ENCODE measurements at places on chromosomes 2 and 18. TPM values are rescaled to one million over a fixed set of nuclear protein-coding genes. Genes with fewer than 3 reads are reported as not detected.

GRCh38 chr2:207117668-207118067 lies 48.1 kb downstream of the KLF7 start:
- DNase-seq: no peak

- DNase-seq: no peak
These were observed 61.4 kb downstream of the MTCL1 start for GRCh38 chr18:8766559-8767293.

- no peak for DNase-seq
These were observed 120.8 kb upstream of the SULT1C3 start for GRCh38 chr2:108118996-108119395.

DNA sequence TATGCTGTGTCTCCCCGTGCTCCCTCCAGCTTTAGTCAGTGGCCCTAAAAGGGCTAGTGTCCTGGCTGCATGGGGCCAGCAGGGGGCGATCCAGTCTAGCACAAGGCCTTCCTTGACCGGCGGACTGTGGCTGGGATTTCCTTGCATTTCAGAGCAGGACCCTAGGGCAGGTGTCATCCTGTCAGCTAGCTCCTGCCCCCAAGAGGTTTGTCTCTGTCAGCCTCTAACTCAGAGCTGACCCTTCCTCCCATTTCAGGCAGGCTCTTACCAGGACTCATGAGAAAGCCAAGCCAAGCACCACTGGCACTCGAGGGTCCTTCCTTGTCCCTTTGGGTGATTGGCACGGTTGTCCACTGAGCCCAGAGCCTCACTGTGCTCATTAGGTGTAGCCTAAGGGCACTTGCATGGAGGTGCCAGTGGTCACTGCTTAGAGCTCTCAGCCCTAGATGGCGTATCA lies 140.3 kb downstream of the RPIA start:
- peak; percentile 58 for DNase-seq

GRCh38 chr2:238929242-238930081 lies 81.6 kb downstream of the TWIST2 start:
- no peak for DNase-seq

Gene IL36B
- polyA plus RNA-seq: not detected

Gene SNTG2
- not detected for polyA plus RNA-seq

GRCh38 chr18:23238651-23239349 lies 103.5 kb downstream of the CABLES1 start:
- DNase-seq: no peak

DNA sequence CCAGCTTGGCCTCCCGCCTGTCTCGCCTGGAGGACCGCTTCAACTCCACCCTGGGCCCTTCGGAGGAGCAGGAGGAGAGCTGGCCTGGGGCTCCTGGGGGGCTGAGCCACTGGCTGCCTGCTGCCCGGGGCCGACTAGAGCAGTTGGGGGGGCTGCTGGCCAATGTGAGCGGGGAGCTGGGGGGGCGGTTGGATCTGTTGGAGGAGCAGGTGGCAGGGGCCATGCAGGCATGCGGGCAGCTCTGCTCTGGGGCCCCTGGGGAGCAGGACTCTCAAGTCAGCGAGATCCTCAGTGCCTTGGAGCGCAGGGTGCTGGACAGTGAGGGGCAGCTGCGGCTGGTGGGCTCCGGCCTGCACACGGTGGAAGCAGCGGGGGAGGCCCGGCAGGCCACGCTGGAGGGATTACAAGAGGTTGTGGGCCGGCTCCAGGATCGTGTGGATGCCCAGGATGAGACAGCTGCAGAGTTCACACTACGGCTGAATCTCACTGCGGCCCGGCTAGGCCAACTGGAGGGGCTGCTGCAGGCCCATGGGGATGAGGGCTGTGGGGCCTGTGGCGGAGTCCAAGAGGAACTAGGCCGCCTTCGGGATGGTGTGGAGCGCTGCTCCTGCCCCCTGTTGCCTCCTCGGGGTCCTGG lies 3.7 kb upstream of the KHK start:
- DNase-seq: no peak

GRCh38 chr2:126802774-126803433 lies 95.8 kb upstream of the TEX51 start:
- DNase-seq: no peak

DNA sequence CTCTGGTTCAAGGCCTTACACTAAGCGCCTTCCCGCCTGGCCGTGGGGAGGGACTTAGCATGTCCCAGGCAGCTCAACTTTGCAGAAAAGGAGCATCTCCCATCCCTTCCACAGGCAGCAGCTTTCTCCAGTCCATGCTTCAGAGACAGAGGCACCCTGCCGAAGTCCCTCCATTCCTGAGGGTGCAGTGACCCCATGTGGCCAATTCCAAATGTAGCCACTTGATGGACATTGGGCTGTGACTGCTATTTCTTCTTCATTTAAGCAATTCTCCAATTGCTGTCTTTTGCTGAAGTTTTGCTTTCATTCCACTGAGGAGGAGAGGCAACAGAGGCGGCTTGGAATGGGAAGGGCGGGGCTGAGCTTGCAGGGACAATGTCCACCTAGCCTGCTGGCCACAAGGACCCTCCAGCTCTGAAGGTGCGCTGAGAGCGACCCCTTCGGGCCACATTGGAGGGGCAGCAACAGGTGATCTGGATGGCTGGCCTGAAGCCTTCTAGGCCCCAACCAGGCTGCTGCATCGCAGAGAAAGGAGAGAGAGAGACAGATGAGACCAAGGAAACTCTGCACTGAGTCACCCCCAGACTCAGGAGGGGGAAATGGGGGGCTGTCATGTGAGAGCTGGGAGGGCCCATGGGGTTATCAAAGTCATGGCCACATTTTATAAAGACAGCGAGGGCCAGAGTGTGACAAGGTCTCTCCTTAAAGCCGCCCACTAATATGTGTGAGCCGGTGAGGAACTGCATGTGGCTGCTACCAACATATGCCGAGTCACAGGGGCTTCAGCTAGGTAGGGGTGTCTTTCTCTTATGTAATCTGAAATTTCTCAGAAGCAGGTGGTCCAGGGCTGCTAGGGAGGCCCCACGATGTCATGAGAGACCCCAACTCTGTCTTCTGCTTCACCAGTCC lies 61.3 kb downstream of the LONRF2 start:
- no peak for DNase-seq

- DNase-seq: no peak
These were observed 597.1 kb downstream of the ARHGAP15 start for GRCh38 chr2:143726151-143726845.

Gene SP140
- polyA plus RNA-seq: 32.6 TPM

GRCh38 chr18:56638232-56639103 lies at the start of gene TXNL1:
TSS of gene TXNL1 (minus strand) at chr18:56638592. CDS start at chr18:56638440, 152 bp downstream.
- peak; percentile 98 for DNase-seq

GRCh38 chr2:205868053-205868452 lies 185.8 kb downstream of the NRP2 start:
- DNase-seq: no peak

- DNase-seq: no peak
These were observed 77.7 kb downstream of the GULP1 start for GRCh38 chr2:188369365-188369764.

- DNase-seq: peak; percentile 45
These were observed 1.1 kb downstream of the TMEM169 start for GRCh38 chr2:216082805-216083204.

Gene PGAP1
- polyA plus RNA-seq: 2.2 TPM

DNA sequence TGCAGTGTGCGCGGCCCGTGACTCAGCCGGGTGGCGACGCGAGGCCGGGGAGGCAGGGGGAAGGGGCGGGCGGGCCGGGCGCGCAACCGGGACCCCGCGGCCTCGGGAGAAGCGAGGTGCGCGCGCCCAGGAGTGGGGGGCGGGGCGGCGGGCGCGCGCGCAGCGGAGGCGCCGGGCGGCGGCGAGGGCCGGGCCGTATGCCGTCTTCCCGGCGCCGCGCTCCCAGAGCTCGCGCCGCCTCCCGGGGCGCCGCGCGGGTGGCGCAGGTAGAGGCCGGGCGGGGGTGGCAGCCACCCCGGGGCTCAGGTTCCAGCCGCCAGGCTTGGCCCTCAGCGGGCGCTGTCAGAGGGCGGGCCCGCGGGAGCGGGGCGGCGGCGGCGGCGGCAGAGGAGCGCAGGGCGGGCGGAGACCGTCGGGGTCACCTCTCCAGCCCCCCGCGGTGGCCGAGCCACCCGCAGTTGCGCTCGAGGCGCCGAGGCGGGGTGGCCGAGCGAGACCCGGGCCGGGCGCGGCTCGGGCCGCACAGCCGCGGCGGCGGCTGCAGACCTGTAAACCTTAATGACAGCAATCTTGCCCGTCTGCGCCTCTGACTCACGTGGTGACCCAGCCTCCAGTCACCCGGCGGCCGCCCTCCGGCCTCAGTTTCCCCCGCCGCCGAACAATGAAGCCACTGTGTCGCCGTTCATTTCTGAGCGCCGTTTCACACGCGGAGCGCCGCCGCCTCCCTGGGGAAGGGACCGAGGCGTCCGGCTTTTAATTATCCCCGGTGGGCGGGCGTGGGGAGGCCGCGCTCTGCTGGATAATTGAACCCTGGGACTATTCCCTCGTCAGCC lies 25.3 kb upstream of the SMAD7 start:
- DNase-seq: peak; percentile 30

Gene ATP8B1
- polyA plus RNA-seq: 0.20 TPM

GRCh38 chr2:204576362-204576979 lies 31.2 kb downstream of the PARD3B start:
- no peak for DNase-seq

Gene DGKD
- 11.3 TPM for polyA plus RNA-seq

GRCh38 chr2:228728961-228729360 lies 542.1 kb downstream of the PID1 start:
- no peak for DNase-seq

DNA sequence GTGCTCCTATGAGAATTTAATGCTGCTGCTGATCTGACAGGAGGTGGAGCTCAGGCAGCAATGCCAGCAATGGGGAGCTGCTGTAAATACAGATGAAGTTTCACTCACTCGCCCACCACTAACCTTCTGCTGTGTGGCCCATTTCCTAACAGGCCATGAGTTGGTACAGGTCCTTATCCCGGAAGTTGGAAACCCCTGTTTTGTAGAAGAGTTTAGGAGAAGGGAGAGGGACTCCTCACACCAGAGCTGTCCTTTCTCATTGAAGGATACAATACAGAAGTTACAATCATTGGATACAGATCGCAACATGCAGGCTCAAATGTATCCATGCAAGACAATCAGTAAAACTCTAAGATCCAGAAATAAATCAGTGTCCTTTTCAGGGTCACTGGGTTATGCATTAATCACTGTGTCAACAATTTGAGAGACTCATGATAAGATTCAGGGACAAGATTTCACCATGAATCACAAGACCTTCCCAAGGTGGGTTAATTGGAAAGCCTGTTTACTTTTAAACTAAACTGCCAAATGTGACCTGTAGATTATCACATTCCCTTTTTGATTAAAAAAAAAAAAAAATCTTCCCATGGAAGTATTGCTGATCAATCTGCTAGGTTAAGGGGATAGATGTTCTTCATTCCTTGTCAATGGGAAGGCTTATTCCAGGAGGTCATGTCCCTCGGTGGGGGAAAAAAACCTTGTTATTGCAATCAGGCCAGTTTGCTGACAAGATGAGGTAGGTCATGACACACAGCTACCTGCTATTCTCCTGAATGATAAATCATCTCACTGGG lies 97.2 kb downstream of the SP100 start:
- no peak for DNase-seq

DNA sequence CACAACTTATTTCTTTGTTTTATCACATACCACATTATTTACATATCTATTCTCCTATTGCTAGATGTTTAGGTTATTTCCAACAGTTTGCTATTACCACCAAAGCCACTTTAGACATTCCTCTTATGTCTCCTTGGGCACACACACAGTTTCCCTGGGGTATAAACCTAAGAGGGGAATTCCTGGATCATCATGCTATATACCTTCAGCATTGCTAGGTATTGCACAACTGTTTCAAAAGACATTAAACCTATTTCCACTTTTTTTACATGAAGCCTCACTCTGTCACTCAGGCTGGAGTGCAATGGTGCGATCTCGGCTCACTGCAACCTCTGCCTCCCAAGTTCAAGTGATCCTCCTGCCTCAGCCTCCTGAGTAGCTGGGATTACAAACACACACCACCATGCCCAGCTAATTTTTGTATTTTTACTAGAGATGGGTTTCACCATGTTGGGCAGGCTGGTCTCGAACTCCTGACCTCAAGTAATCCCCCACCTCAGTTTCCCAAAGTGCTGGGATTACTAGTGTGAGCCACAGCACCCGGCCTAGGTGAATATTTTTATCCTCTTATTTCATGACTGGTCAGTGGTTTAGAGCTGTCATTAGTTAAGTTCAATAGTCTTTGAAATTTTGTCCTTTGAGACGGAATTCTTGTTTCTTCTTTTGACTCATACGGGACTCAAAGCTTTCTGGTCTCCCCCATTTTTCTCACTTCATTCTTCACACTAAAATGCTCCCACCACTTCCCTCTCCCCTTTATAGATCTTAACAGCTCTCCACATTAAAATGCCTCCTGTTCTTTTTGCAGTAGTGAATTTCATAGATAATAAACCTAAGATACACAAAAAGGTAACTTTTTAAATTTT lies 30.3 kb downstream of the SULT1C4 start:
- no peak for DNase-seq

Gene SCN3A
- not detected for polyA plus RNA-seq

Data from CD4-positive, CD25-positive, alpha-beta regulatory T cell (primary cell).